ENCODE measurements at places on chromosomes 1 and 21.

GRCh38 chr1:208238710-208239472, 5.3 kb downstream of the PLXNA2 start:
- no peak for DNase-seq

- no peak for DNase-seq
Measured at GRCh38 chr1:44314452-44314851, 40.6 kb downstream of the ERI3 start.

GRCh38 chr1:42845866-42846256, 552 bp upstream of the ZNF691 start:
- no peak for DNase-seq

DNA sequence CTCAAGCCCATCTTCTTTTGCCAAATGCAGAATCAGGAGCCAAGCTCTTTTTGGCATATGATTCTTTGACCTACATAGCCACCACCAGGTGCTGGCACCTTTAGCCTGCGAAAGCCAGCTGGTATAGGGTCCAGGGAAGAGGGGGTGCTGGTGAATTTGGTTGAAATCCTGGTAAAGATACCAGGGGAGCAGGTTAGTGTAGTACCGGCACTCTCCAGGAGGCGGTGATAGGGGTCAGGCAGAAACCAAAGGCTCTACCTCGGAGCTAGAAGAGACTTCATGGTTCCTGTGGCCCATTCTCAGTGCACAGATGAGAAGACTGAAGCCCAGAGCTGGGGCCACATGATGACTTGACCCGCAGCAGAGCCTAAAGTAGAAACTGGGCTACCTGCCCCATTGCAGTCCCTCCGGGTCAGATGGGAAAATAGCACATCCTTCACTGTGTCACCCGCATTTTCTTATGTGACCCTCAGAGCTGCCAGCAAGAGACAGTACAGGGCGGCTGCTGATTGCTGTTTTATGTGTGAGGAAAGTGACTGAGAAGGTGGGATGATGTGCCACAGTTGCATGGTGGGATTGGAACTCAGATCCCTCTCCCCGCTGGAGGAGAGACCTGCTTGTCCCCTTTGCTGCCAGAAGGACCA, 36.0 kb upstream of the IL19 start:
- no peak for DNase-seq

DNA sequence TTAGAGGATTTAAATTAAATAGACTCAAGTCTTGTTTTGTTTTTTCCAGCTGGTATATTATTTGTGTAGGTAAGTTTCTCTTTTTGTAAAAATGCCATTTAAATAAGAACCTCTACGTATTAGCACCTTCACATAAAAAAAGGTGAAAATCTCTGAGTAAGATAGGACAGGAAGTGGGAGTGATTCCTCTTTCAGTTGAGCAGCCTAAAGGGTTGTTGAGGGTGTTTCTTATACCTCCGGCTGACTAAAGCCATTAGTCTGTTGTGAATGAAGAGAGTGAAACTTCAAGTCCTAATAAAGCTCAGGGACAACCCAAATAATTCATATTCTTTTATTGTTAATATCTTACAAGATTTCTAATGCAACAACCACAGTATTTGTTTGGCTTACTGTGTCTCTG, 188.7 kb downstream of the CHRM3 start:
- no peak for DNase-seq

DNA sequence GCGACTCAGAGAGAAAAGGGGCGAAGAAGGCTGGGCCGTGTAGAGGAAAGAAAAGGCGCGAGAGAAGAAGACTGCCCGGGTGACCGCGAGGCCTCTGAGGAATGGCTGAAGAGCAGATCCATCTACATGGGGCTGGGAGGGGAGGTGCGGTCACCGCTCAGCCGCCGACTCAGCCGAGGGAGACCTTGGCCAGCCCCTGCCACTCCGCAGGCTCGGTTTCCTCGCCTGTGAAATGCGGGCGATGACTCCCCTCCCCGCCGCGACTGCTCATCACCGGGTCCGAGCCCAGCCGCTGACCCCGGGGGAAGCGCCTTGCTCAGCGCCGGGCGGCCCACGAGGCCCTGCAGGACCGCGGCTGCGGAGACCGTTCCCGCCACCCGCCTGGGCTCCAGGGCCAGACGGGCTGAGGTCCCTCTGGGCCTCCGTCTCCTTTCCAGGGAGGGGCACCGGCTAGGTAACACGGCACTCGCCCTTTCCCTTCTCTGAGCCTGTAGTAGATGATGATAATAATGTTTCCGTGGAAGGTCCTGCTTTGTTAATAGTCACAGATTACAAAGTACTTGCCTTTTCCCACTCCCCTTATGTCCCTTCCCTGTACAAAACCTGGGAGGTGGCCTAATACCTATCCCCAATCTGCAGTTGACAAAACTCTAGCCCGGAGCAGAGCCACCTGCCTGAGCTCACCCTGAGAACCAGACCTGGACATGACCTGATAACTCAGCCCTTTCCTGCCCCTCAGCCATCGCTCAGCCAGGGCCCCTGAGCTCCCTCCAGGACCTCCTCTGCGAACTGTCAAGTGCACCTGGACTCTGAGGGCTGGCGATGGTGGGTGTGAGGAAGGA, 1.6 kb upstream of the BSND start:
- no peak for DNase-seq
